ENCODE measurements at places on chromosomes 2 and 18.

DNA sequence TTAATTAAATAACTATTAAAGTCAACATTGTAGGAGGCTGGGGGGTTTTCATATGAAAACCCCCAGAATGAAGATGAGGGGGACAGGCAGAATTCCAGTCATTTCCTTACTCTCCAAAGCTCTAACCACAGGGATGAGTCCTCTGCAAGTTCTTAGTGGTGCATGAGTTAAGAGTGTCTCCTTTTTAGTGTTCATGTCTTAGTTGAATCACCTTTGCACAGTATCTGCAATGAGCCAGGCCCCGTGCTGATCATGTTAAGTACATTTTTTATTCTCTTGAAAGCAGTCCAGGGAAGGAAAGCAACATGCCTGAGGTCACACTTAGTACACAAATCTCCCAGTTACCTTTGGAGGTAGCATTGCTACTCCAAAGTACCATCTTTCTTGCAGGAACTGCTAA, 25.7 kb upstream of the MSGN1 start:
- DNase-seq = no peak

DNA sequence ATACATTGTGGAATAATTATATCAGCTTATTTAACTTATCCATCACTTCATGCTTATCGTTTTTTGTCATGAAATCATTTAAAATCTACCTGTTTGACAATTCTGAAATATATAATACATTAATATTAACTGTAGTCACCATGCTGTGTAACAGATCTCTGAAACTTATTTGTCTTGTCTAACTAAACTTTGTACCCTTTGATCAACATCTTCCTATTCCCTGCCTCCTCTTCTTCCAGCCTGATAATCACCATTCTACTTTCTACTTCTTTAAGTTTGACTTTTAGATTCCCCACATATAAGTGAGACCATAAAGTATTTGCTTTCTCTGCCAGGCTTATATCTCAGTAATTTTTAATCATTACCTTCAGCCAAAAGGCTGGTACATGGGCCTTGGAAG, 134.2 kb upstream of the LINC00305 start:
- no peak for DNase-seq

- DNase-seq = no peak
These were observed 70.3 kb downstream of the KCNF1 start for GRCh38 chr2:10981941-10982431.

- no peak for DNase-seq
These were observed 14.4 kb downstream of the DDX18 start for GRCh38 chr2:117828870-117829269.

- no peak for DNase-seq
These were observed 256.1 kb downstream of the PRKCE start for GRCh38 chr2:45907592-45907991.

- DNase-seq = no peak
These were observed 34.3 kb upstream of the BARD1 start for GRCh38 chr2:214843823-214844222.

GRCh38 chr2:128311755-128312341, 6.8 kb downstream of the HS6ST1 start:
- no peak for DNase-seq

DNA sequence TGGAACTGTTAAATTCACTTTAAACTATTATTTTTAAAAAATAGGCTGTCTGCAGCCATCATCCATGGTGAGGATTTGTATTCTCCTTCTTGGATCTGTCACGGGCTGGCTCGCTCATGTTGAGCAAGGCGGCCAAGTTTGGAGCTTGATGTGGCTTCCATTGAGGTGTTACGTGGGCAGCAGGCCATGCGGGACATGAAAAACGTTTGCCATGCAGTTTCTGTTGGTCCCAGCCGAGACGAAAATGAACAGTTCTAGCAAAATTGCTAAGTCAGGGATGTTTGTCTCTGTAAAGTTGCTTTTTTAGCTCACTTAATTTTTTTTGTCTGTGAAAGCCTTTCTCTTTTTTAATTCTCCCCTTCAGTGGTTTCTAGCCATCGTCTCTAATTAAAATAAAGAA, 70.2 kb upstream of the MGAT5 start:
- DNase-seq = no peak

DNA sequence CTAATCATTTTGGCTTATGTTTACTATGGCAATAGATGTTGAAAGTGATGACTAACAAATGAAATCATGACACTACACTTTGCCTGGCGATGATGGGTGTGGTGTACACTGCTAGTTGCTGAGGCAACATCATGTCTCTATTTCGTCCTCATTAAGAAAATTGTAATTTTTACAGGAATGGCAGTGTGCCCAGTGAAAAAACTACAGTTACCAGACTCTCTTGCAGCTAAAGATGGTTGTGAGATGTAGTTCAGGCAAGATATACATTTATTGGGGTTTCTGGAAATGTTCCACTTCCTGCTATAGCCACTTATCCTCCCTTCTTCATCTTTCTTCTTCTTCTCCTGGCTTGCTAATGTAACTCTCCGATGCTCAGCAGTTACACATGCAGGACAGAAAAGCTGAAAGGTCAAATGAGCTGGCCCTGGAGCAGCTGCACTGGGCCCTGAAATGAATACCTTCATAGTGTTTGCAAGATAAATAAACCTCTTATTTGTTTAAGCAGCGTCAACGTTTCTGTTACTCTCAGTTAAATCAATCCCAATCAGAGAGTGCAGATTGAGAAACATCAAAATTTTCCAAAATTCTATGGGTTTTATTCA, 46.0 kb downstream of the SOCS6 start:
- DNase-seq = no peak

DNA sequence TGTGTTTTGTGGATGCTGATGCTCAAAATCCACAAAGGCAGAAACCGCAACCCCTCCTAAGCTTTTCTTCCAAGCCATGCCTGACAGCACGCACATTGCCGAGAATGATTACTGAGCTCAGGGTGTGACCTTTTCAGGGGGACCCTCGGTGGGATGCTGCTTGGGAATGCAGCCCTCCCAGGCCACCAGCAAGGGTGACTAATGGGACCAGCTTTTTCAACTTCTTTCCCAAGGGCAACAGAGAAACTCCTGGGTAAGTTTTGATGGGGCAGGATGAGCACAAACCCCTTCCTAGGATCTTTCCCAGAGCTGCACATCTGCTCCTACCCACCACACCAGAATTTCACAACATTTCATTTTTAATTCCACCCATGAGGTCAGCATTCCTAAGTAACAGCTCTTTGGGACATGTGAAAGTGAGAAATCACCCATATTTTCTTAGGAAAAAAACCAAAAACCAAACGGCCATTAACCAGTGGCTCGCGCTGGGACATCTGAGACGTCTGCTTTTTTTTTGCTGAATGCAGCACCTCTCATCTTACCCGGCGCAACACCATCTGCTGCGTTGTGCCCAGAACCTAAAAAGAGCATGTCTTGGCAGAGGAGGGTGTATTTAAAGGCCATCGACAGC, 119.0 kb downstream of the ARL4C start:
- DNase-seq = no peak

- peak; percentile 46 for DNase-seq
These were observed 644 bp downstream of the ONECUT2 start for GRCh38 chr18:57435846-57436190.

DNA sequence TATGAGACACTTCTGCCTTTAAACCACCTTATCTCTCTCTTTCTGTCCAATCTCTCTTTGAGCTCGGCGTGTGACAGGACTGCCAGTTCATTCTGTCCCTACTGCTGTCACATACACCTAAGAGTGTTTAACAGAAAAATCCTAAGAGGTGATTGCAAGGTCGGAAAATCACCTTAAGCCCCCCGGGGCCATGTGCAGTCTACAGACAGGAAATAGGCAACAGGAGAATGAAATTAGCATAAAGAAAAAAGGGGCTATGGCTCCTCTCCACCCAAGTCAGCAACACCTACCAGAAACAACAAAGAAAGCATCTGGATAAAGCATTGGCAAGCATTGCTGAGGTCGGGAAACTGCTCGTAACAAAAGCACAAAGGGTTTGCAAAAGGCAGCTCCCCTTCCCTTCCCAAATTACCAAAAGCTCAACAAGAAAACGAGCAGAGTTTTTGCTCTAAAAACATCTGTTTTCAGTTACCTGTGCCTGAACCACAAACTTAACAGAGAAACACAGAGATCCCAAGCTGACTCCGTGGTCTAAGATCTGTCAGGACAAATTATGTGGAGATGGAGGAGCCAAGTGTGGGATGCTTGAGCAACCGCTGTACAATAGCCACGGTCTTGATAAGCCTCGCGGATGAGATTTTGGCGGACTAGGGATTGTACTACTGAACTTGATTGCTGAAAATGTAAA, 30.4 kb downstream of the ANKRD44 start:
- DNase-seq = no peak

GRCh38 chr2:39631718-39632117, 34.0 kb upstream of the TMEM178A start:
- DNase-seq = no peak

DNA sequence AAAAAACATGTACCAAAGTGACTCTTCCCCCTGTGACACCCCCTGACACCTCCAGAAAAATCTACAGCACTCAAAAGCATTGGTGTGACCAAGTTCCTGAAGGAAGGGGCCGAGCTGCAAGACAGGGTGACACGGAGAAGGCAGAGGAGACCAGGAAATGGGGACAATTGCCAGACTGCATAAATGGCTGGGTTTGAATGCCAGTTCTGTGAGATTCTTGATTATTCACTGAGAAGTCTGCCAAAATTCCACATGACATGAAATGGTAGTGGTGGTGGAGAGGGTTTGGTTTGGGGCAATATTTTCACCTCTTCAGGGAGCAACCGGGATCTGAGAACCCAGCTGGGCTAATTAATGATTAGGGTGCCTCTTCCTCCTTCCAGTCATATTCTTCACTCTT, 178.5 kb downstream of the ARL4C start:
- no peak for DNase-seq

- no peak for DNase-seq
These were observed 2.5 kb downstream of the RAX start for GRCh38 chr18:59270689-59271257.

DNA sequence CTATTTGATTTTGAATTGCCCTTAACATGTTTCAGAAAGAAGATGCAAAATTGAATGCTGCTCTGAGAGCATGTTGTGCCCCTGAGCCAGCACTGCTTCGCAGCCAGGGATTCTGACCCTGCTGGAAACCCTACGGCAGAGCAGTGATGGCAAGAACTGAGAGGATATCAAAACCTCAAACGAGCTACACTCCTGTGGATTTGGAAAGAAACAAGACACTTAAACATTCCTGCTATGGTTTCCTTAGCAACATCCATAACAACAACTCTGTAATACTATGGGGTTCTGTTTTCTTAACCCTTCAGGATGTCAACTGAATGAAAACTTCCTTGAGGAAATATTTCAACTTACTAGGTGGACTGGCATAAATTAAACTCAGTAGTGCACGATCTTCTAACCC, 649.1 kb downstream of the NYAP2 start:
- no peak for DNase-seq

DNA sequence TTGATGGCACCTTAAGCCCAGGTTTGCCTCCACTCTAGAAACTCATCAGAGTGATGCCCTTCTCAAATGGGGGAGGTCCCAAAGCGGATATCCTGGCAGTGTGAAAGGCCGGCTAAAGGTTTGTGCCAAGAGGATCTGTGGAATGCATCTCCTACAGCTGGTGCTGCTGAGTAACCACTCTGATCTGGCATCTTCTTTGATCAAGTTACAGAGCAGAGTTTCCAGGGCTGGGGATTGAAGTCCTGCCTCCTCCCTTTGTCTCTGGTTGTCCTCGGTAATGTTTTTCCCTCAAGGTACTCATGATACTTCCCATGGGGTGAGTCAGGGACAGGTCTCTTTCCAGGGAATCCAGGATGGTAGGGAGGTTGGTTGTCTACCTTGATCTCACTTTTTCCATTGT, 24.6 kb downstream of the PRKRA start:
- no peak for DNase-seq

GRCh38 chr2:158714420-158714819, 80.7 kb upstream of the DAPL1 start:
- no peak for DNase-seq

GRCh38 chr2:204986641-204987040, 441.4 kb downstream of the PARD3B start:
- no peak for DNase-seq

- no peak for DNase-seq
These were observed 159.4 kb downstream of the BABAM2 start for GRCh38 chr2:28049899-28050298.

- DNase-seq = no peak
These were observed 76.7 kb upstream of the PKDCC start for GRCh38 chr2:41970988-41971660.

DNA sequence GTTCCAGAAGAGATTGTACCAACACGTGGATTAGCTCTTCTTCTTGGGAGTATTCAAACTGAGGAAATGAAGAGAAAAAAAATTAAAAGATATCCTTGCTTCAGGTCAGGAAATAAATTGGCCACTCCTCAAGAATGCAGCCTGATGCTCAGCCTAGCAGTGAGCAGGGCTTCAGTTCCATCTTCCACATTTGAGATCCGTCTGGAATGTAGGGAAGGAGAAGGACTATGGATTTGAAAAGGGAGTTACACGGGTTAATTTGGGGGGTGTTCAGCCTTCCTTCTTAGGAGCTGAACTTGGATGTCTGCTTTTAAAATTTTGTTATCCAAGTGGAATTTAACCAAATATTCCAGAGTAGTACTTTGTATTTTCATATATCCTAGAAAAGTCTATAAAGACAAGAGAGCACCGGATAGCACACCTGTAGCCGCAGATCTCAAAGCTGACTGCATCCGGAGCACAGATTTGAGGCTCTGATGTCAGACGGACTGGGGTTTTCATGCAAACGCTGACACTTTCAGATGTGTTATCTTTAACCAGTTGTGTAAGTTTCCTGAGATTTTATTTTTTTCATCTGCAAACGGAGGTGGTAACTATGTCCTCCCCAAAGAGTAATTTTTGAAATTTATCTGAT, 99.3 kb downstream of the COPS8 start:
- no peak for DNase-seq

DNA sequence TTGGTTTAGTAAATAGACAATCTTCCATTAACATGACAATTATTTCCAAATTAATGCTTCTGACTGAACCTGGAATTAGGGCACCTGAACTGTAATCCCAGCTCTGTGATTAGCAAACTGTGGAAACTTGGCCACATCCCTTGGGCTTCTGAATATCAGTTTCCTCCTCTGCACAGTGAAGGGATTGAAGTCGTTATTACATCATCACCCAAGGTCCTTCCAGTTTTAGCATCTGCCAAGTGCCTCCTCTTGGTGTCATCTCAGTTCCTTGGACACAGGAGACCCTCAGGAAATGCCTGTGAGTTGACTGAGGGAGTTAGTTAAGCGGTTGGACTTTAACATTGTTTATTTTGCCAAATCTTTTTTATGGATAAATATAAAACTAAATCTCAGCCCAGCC, 64.8 kb downstream of the MOGAT1 start:
- DNase-seq = no peak

DNA sequence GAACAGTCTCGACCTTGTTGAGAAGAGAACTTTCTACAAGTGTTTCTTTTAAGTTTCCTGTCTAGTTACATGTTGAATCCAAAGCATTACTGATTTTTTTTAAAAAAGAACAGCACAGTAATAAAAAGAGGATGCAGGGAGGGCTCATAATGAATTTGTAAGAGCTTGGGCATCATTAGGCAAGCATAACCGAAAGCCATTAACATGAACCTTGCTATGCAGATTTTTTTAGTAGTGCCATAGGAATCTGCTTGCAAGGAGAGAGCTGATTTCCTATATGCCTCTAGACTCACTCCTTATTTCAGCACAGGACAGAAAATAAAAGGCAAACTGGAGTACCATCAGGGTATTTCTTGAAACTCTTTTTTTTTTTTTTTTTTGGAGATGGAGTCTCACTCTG, 5.2 kb downstream of the LRRC30 start:
- DNase-seq = no peak

Measured in NCI-H345 (cell line).